ENCODE measurements at places on chromosomes 13 and 19.

DNA sequence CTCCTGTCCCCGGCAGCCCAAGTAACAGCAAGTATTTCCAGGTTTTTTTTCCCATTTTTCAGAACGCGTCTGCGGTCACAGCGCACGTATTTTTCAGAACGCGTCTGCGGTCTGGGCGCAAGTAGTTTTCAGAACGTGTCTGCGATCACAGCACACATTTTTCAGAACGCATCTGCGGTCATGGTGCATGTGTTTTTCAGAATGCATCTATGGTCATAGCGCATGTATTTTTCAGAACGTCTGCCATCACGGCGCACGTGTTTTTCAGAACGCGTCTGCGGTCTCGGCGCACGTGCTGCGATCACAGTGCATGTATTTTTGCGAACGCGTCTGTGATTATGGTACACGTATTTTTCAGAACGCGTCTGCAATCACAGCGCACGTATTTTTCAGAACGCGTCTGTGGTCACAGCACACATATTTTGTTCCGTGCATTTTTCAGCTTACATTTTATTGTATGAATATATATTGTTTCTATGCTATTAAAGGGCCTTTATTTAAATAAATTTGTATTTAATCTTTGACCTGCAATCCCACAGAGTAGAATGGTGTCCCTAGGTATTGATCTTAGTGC lies 19.7 kb downstream of the ATP4B start:
- DNase-seq: no peak

- DNase-seq: peak; percentile 23
Measured at GRCh38 chr19:4206818-4207484, 22.4 kb upstream of the EBI3 start.

- no peak for DNase-seq
Measured at GRCh38 chr13:44198826-44199225, 174.8 kb upstream of the SERP2 start.

- no peak for DNase-seq
Measured at GRCh38 chr13:91174886-91175501, 172.5 kb upstream of the MIR17HG start.

DNA sequence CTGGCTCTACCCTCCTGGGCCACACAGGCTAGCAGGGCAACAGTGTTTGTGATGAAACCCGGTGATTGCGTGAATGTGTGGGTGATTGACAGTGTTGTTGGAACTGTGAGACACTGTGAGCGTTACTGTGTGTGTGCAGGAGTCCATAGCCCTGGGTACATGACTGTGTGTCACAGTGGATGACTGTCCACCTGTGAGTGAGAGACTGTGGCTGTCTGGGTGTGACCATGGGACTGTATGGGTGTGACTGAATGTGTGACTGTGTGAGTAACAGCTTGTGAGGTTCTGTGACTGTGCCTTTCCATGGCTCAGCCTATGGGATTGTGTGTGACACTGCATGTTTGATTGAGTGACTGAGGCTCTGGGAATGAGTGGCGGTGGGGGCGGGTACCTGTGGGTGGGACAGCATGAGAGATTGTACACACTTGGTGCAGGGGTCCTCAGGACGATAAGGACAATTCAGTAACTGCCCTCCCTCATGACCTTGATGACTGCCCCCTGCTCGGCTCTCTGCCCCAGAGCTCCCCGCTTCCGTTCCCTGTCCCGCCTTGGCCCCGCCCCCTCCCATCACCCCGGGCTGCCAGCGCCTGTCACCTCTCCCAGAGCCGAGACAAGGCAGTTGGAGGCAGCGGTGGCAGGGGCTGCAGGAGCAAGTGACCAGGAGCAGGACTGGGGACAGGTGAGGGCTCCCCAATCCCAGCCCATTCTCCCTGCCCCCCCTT lies at the start of gene GIPR:
TSS of gene GIPR (plus strand) at position 602 of the 722 bp plus-strand sequence. CDS start 1,300 bp downstream, outside the sequence.
- no peak for DNase-seq

DNA sequence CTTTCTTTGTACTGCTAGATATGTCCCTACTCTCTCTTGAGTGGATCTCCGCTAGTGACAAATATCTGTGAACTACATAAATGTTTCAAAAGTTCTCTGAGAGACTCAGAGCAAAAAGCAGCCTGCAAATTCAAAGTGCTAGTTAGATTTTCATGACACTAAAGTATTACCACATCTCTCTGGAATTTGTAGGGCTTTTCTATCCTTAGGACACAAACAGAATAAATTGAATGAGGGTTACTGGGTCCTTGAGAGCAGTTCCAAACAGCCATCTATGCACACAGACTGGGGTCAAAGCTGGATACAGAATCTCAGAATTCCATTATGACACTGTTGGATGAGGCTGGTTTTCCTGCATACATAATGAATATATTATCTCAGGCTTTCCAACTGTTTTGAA lies 953.2 kb downstream of the DIAPH3 start:
- DNase-seq: no peak

DNA sequence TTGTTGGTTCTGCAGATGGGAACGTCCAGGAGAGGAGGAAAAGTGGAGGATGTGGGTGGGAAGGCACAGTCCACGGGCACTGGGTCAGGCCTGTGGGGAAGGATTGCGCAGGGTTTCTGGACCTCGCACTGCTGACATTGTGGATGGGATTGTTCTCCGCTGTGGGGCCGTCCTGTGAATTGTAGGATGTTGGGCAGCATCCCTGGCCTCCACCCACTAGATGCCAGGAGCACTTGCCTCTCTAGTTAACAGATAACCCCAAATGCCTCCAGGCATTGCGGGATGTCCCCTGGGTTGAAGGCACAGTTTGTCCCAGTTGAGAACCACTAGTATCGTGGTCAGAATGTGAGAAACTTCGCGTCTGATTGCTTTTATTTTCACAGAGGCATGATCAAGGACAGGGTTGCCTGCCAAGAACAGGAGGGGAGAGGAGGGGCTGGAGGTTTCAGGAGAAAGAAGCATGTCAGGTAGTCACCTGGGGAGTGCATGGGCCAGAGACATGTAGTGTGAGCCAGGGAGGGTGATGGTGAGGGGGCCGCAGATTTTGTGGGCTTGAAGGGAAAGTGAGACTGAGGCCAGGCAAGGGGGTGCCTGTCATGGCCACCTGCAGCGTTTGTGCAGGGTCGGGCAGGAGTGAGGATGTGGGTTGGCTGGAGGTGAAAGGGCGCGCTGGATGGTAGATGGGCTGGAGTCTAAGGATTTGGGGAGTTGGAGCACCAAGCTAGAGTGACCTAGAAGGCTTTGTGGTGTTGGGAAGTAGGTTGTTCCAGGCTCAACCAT lies 3.2 kb downstream of the ZNF628 start:
- DNase-seq: no peak

DNA sequence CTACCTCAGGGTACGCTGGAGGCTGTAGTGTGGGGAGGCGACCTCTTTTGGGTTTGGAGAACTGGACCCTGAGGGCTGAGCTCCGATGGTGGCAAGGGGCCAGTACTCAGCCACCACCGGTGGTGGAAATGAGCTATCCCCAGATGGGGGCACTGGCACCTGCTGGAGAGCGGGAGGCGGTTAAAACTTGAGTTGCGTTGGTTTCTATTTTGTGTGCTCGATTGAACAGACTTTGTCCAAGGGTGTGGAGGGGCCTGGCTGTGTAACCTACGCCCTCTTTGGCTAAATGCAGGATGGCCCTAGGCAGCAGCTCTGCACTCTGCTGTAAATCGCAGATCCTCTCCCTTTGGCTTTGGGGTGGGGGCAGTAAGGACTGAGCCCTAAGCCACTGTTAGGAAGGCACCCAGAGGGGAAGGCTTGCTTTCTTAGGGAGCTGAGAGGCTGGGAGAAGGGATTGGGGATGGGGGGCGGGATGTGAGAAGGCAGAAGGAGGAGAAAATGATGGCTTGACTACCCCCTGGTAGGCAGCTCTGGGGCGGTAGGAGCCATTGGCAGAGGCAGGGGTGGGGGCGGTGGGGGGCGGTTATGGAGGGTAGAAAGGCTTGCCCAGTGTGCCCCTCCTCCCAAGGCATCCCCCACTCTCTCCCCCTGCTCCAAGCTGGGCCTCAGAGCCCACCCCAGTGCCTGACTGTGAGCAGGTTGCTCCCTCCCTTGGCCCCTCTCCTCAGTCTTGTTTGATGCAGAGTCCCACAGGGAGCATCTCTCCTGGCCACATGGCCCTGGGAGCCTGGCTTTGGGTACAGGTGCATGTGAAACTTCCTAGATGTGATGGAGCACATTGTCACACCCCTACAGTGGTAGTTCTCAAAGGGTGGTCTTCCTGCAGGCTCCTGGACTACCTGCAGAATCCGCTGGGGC lies 5.0 kb downstream of the VSTM2B start:
- DNase-seq: no peak

- no peak for DNase-seq
Measured at GRCh38 chr19:30684613-30685012, 312.4 kb downstream of the ZNF536 start.

DNA sequence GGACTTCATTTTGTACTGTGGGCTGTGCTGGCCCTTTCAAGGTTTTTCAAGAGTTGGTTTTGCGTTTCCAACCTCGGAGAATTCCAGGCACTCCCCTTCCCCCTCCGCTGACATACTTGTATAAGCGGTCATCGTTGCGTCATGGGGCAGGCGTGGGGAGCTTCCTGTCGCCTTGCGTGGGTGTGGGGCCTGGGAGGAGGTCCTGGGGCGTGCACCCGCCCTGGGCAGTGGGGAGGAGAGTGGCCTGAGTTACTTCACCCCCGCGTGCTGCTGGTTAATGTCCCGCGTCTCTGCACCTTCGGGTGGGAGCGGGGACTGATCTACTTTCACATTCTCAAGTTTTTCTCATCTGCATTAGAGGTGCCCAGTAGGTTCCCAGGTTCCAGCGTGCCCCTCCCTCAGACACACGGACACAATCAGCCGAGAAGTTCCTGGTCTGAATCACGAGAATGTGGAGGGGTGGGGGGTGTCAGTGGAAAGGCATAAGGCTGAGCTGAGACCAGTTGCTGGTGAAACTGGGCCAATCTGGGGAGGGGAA lies 4.1 kb downstream of the IER2 start:
- no peak for DNase-seq

- DNase-seq: no peak
Measured at GRCh38 chr19:6808494-6808893, 36.0 kb downstream of the VAV1 start.

DNA sequence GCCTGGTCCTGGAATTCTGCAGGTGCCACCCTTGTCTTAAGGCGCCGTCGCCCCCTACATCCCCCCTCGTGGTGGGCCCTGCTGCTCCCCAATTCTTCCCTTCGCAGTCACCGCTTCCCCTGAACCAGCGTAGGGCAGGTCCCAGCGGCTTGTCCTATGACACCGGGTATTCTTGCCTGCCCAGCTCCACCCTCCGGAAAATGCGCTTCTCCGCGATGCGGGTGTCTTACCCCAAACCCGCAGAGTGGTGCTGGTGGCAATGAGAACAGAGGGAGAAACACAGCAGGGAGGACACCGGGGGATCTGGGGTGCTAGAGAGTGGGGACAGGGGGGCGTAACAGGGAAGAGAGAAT lies 9.0 kb downstream of the ZNF808 start:
- no peak for DNase-seq

DNA sequence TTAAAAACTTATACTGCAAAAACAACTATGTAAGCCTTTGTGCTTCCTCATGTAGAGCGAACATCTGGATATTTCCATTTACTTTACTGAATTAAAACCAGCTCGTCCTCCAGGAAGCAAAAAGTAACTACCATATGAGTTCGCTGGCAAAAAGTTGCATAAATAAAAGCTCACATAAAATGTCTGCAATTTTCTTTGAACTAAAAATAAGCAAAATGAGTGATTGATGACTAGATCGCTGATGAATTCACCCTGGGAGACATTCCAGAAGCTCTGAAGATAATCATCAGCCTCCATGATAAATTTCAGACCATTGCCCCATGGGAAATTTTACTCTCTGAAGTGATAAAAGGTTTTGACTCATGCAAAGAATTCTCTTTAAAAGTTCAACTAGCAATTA lies 67.3 kb upstream of the SACS start:
- no peak for DNase-seq

DNA sequence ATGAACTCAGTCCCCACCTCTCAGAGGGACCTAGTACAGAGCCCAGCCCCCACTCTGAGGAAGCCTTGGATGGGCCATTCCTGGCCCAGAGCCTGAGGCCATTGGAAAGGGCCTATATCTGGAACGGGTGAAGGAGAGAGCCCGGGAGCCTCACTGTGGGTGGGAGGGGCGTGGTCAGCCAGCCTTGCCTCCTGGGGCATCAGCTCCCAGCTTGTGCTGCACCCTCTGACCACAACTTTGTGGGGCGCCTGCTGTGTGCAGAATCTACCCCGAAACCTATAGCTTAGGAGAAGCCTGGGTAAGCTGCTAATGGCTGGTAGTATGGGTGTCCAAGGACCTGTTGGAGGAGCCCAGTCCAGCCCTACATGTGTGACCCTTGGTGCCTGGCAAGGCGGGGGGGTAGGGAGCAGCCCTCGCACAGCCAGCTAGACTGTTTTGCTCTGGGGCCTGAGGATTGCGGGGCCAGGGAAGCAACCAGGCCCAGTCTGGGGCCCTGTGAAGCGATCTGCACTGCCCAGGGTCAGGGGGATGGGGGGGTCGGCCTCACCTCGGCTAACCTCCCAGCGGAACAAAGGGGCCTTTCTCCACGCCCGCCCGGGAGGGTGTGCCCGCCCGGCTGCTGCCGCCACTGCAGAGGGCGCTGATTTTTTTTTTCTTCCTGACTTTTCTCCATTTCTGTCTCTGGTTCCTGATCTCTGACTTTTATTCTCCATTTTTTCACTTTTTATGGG lies 42.3 kb downstream of the LYL1 start:
- no peak for DNase-seq

GRCh38 chr19:4077800-4078684 lies 11.3 kb upstream of the ZBTB7A start:
- no peak for DNase-seq

DNA sequence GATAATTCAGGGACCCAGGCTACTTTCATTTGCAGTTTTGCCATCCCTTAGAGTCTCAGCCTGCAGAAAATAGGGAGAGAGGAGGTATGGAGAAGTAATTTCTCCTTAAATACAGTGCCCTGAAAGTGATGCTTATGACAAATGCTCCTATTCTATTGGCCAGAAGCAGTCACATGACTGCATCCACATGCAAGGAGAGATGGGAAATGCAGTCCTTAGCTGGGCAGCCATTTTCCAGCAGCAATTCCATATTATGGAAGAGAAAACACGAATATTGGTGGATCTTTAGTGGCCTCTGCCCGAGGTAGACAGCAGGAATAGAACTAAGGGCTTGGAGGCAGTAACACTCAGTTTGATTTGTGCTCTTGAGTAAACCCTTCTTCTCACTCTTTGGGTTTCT lies 39.4 kb downstream of the VAV1 start:
- DNase-seq: peak; percentile 53

- DNase-seq: no peak
Measured at GRCh38 chr19:56312787-56313657, 1.6 kb downstream of the ZSCAN5A start.

DNA sequence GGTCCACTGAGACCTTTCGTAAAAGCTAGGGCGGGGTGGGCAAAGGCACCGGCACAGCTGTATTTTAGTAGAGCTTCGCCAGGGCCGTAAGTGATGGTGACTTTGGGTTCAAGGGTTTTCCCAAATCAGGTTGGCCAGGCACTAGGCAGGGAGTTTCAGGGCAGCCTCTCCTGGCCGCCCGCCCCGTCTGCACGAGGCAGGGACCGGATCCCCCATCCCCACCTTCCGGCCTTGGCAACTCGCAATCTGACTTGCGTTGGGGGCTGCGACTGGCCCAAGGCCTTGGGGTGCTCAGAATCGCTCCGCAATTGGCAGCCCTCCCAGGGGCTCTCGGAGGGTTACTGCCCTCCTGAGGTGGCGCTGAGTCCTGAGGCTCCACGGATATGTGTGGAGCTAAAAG lies 4.1 kb upstream of the ZIC5 start:
- no peak for DNase-seq

All from Jurkat, Clone E6-1 (cell line).